ENCODE measurements at places on chromosomes 6 and 20.
A peak's percentile ranks its signal among the peaks of the same experiment; 100 is the strongest.

- DNase-seq, result peak; percentile 57
These were observed 44.4 kb downstream of the DTD1 start for GRCh38 chr20:18632196-18632789.

GRCh38 chr20:49545572-49545971, 22.4 kb downstream of the PTGIS start:
- no peak for DNase-seq

DNA sequence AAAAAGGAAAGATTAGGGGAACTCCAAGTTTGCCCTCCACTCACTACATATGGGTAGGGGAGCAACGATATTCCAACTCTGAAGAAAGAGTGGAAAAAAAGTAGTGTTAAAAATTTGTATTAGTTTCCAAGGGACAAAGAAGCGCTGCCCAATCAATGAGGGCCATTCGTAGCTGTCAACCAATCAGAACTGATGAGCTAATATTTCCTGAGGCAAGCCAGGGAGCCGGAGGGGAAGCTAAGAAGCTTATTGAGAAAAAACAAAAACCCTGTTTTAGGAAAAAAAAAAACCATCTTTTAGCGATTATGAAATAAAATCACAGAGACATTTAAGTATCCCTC, 59.5 kb downstream of the TRIM38 start:
- peak; percentile 55 for DNase-seq

DNA sequence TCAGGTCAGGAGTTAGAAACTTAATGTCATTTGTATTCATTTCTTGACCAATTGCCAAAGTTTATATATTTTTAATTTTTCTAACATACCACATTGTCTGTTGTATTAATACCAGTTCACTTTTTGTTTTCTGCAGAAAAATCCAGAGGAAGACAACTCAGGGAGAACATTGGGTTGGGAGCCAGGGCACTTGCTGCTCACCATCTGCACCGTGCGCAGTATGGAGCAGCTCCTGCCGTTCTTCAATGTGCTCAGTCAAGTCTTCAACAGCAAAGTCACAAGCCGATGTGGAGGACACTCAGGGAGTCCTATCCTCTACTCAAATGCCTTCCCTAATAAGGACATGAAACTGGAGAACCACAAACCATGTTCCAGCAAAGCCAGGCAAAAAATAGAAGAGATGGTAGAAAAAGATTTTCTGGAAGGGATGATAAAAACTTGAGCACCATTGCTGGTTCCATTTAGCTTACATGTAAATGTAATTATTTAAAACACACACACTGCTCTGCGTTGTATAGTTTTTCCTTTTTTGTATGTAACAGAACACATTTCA, 25.3 kb downstream of the PGM3 start:
- no peak for DNase-seq

GRCh38 chr6:71299541-71300470, 11.2 kb downstream of the OGFRL1 start:
- no peak for DNase-seq

- no peak for DNase-seq
These were observed 14.4 kb upstream of the MAS1L start for GRCh38 chr6:29502181-29502580.

- DNase-seq, result no peak
These were observed 199.0 kb downstream of the PLCB1 start for GRCh38 chr20:8330785-8331695.

GRCh38 chr6:21710908-21711627, 117.5 kb downstream of the SOX4 start:
- DNase-seq, result no peak

DNA sequence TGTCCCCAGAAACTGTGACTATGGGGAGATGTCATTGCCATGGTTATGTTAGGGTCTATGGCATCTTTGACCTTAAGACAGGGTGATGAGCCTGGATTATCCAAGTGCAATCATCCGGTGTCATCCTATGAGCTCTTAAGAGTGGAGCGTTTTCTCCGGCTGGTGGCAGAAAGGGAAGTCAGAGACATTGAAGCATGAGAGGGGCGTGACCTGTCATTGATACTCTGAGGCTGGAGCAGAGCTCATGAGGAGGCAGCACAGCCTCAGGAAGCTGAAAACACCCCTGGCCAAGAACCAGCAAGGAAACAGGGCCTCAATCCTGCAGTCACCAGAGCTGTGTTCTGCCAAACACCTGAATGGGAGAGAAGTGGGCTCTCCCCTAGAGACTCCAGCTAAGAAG, 59.6 kb downstream of the ANKRD60 start:
- no peak for DNase-seq

DNA sequence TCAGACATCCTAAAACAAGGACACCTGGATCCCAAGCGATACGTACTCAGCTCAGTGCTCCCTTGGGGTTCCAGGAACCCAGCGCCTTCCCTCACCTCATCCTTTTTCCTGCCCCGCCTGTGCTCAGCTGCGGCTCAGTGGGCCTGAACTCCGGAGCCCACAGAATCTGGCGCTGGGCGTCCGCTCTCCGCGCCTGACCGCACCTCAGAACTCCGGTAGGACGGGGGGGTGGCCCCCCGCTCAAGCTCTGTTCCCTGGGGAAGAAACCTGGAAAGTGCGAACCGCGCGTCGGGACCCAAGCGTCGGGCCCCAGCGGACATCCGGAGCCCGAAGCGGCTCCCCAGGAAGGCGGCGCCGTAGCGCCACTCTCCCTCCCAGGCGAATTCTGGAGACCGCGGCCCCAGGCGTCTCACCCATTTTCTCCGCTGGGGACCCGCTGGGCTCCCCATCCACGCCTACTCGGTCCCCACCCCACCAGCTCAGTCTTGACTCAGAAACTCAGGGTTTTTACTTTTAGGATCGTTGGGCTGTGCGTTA, 336 bp upstream of the LY6G5C start:
- DNase-seq, result peak; percentile 3

DNA sequence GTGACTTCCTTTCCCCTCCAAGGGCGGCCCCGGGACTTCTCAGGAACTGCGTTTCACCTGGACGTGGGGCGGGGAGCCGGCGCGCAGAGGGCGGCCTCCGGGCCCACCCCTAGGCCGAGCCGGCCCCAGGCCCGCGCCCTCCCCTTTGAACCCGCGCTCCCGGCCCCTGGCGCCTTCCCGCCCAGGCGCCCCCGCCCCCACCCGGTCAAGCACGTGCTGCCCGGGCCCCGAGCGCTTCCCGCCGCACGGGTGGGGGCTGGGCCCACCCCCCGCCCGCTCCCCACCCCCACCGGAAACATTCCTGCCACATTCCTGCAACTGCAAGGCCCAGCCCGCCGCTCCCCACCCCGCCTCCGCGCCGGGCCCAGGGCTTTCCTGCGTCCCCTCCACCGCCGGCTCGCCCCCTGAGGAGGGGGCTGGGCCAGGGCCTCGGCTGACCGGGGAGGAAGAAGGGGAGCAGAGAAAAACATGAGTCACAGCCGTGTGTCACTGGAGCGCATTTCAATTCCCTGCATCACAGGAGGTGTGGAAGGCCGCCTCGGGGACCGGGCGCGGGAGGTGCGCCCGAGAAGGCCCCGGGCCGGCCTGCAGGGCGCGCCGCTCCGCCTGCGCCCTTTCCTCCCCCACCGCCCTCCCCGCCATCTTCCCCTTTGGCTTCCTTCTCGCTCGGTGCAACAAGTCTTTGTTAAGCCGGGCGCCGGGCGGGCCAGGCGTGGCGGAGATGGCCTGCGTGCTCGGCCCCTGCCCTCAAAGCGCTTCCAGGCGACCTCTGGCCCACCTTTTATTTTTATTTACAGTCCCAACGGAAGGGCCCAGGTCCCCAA, 1.2 kb upstream of the HMGA1 start:
- DNase-seq, result no peak

DNA sequence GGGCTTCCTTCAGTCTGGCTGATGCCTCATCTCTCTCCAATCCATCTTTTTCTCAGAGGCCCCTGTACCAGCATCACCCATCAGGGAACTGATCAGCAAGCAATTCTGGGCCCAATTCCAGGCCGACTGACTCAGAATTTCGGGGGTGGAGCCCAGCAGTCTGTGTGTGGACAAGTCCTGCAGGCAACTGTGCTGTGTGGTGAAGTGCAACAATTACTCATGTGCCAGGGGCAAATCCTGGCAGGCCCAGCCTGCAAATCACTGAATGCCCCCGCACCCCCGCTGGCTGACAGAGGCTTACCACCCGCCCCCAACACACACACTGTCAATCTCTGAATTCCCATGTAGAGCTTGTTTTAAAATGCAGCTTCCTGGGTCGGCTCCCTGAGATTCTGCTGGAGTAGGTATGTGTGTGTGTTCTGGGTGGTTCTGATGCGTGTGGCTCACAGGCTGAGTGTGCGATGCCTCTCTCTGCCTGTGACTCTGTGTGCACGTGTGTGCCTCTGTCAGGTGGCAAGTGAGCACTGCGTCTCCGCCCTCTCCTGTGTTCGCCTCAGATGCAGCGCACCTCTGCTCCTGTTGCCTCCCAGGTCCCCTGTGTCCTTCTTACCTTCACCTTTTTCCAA, 45.4 kb downstream of the SSR1 start:
- no peak for DNase-seq
